ENCODE measurements at places on chromosomes 12 and 14.

DNA sequence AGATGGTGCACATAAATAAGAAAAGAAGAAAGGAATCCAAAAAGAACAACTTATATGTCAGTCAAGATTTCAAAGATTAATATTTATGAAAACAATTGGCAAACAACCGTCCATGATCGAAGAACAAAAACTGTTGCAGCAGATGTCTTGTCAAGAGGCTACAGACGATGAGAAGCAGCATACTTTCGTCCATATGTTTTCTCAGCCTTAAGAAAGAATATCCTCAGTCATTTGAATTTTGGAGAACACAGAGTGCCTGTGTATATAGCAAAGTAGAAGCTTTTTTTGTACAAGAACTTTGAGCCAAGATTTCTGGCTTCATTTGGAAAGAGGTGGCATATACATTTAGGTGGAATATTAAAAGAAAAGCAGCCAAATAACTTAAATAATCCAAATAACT lies 297.2 kb downstream of the ITPR2 start:
- DNase-seq = peak; percentile 43

GRCh38 chr14:61140872-61141271 lies 140.3 kb downstream of the TMEM30B start:
- no peak for DNase-seq

GRCh38 chr14:56199095-56199981 lies 81.1 kb downstream of the PELI2 start:
- DNase-seq = no peak

GRCh38 chr14:72332871-72333270 lies 400.6 kb downstream of the RGS6 start:
- no peak for DNase-seq

GRCh38 chr12:64890873-64891468 lies 66.5 kb downstream of the TBC1D30 start:
- DNase-seq = peak; percentile 71

- no peak for DNase-seq
These were observed 20.0 kb downstream of the KCNK10 start for GRCh38 chr14:88303041-88303440.

GRCh38 chr12:50338920-50339645 lies 55.8 kb upstream of the LIMA1 start:
- DNase-seq = no peak

- DNase-seq = no peak
These were observed 23.1 kb downstream of the METAP2 start for GRCh38 chr12:95497031-95497430.

- DNase-seq = no peak
These were observed 53.4 kb upstream of the ANO4 start for GRCh38 chr12:100741084-100741711.

DNA sequence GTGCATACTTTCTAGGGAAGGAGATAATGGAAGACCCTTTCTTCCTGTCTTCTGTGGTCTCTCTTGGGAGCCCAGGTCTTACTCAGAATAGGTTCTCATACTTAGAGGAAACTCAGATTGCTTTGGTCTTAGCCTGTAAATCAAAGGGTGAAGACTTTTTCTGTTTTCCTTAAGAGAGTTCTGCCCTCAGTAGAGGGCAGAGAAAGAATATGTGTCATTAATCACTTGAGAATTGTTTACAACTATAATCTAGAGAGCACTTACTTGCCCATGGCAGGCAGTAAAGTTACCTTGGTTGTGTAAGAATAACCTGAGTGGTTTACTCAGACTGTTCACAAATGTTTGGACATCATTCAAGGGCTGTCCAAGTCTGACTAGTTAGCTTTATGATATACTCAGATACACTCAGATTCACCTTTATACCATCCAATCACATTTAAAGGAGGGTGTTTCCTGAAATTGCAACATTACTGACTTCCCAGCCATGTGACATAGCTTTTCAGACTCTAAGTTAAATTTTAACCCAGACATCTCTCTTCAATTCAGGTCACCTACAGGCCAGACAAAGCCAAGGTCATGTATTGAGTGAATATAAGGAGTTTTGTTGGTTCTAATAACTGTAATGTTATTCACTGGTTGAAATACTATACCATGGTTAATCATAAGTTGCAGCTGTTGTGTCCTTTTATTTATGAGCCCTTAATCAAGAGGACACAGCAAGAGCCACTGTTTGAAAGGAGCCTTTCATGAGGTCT lies 372.2 kb downstream of the RAD51B start:
- DNase-seq = no peak

DNA sequence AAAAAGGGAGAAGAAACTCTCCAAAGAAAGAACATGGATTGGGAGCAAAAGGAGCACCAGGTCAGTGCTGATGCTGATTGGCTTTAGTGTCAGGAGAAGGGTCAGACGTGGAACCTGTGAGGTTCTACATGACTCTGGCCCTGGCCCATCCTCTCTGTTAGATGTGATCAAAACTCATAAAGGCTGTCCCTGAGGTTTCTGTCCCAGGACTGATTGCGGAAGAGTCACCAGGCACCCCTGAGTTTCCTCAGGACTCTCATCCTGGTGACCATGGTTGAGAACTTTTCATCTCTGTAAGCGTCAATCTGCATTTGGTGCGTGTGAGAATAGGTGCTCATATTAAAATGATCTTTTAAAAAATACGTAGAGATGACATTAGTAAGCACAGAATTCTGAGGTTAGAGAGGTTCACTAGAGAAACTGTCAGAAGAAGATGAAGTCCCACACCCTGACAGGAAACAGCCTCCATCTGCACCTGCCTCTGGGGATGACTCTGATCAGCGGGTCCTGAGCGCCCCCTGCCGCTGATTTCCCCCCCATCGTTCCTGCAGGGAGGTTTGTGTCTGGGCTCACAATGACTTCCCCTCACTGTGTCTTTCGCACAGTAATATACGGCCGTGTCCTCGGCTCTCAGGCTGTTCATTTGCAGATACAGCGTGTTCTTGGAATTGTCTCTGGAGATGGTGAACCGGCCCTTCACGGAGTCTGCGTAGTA lies 741.8 kb downstream of the TMEM121 start:
- no peak for DNase-seq

DNA sequence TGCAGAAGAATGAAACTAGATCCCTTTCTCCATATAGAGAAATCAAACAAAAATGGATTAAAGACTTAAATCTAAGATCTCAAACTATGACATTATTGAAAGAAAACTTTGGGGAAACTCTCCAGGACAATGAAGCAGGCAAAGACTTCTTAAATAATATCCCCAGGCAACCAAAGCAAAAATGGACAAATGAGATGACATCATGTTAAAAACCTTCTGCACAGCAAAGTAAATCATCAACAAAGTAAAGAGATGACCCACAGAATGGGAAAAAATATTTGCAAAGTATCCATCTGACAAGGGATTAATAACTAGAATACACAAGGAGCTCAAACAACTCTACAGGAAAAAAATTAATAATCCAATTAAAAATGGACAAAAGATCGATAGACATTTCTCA lies 101.0 kb downstream of the RALGAPA1 start:
- no peak for DNase-seq

DNA sequence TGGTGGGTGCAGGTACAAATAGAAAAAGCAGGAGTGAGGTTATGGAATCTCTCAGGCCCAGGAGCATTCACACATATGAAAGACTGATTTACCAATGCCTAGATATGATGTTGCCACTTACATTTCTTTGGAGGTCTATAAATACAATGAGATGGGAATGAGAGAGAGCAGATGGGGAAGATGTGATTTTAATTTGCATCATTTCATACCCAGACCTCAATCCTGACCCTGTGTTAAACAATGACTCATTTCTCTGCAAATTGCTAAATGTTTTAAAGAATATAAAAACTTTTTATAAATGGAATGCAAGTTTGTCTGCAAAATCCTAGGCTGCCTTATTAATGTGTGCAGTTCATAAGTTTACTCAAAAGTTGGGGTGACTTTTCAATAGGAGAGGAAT lies 38.6 kb upstream of the GNG2 start:
- no peak for DNase-seq

DNA sequence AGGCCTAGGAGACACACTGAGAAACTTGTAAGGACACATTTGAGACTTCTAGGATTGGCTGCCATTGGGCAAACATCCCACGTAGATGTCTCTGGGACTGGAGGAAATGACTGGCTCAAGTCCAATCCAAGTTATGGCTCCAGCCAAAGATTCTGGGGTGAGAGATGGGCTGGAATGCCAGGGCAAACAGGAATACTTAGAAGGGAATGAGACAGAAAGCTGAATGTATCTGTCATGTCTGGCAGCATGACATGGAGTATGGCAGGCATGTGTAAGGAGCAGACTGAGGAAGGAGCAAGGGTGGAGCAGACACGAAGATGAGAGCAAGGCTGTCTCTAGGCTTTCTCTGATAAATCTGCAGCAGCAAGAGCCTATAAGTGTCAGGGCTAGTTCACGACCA lies 209.2 kb downstream of the PHLDA1 start:
- no peak for DNase-seq

DNA sequence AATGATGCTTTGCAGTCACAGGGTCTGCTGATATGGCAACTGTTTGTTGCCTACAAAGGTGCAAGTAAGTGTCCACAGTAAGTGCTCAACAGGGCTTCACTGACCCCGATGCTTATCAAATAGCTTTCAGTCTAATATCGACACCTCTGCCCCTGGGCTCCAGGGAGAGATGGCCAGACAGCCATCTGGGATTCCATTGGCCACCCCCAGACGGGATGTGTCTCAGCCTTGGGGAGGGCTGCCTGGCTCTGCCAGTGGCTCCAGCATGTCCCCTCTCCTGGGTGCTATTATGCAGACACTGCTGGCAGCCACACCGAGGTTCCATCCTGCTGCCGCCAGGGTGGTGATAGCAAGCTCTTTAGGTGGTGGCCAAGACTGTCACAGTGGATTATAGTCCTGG lies 57.4 kb downstream of the DGLUCY start:
- DNase-seq = no peak

DNA sequence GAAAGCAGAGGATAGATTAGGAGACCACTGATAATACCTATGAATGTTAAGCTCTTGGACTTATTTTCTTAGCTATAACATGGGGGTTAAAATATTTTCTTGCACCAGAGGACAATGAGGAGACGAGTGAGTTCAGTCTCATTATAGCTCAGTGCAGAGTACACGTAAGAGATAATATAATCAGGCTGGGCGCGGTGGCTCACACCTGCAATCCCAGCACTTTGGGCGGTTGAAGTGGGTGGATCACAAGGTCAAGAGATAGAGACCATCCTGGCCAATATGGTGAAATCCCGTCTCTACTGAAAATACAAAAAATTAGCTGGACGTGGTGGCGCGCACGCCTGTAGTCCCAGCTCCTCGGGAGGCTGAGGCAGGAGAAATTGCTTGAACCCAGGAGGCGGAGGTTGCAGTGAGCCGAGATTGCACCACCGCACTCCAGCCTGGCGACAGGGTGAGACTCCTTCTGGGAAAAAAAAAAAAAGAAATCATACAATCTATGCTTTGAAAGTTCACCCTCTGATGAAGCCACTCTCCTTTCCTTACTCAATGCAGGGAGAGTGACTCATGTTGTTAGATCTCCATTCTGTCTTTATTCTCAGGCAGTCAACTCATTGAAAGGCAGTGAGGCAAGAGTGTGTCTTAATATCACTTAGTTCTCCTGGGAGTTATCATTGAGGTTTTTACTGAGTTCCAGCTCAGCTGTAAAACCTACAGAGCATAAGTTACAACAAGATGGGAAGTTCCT lies 134.2 kb downstream of the SYNE2 start:
- DNase-seq = no peak

DNA sequence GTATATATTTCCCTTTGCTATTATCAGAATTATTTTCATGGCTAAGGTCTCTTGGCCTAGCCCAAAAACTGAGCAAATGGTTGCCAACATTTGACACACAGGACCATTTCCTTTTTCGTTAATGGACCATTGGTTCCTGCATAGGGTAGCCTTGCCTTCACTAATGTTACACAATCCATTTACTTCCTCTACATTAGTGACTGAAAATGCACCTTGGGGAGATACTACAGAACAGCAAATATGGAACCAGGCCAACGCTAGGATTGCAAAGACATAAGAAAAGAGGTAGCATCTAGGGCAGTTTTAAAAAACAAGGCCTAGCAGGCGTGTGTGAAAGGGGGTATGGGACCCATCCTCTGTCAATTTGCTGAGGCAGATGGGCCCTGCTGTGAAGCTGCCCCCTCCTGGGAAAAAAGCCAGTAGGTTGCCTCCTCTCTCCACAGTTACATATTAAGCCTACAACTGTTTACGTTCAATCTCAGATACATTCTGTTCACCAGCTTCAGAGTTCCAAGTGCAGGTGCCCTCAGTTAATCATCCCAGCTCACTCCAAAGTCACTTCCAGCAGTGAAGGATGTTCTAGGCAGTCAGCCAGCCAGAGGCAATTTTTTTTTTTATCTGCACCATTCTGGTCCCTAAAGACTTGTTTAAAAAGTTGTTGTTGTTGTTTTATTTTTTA lies 15.0 kb downstream of the AQP6 start:
- DNase-seq = no peak

DNA sequence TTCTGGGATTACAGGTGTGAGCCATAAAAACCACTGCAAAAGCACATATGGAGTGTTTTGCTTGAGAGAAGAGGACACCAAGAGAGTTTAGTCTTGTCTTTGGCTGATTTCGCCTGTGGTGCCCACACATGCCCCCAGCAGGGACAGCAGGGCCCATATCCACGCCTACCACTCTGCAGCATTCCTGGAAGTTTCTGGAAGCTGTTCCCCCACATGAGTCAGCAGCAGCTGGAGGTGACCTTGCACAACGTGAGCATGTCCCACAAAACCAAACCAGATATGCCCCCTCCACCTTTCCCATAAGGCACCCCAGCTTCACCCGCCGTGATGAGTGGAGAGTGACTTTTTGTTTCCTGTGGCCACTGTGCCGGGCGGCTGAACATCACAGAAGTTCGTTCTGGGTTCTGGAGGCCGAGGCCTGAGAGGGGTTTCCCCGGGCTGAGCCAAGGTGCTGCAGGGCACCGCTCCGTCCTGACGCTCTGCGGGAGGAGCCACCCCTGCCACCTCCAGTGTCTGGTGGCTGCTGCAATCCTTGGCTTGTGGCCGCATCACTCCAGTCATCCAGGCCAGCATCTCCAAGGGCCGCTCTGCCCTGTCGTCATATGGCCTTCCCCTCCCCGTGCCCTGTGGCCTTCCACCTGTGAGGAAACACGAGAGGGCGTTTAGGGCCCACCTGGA lies 4.7 kb downstream of the ASPG start:
- DNase-seq = no peak

- DNase-seq = no peak
These were observed 54.2 kb downstream of the ELK3 start for GRCh38 chr12:96248136-96248931.

- peak; percentile 48 for DNase-seq
These were observed at the start of gene DIO2 for GRCh38 chr14:80211153-80212022. Gene DIO2, minus strand, starts transcription at chr14:80211504. Its CDS starts 32 bp downstream, at chr14:80211472.

All from hippocampal formation (tissue), 2 donors.